HFF-Myc (cell line): ENCODE measurements at places on chromosomes 6 and 20.

DNA sequence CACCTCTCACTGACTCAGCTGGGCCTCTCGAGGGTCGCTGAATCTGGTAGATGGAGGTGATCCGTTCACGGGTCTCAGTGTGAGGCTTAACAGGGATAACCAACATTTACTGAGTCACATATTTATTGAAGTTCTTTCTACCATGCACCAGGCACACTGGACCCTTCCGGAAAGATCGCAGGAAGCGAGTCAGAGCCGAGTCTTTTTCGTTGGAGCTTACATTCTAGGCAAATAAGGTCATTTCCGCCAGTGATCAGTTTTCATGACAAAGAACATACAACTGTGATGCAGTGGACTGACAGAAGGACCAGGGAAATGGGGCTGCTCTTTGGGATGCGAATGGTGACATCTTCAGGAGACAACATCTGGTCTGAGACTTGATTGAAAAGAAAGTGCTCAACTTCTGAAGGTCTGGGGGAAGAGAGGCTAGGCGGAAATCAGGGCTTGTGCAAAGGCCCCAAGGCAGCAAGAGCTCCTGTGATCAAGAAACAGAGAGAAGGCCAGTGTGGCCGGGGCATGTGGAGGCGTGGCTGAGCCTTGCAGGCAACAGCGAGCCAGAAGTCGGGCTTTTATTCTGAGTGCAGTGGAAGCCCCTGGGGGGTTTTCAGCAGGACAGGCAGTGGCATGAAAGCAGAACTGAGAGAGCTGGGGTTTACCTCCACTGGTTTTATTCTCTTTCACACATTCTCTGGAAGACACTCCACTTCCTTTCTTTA lies 56.7 kb downstream of the APCDD1L start:
- no peak for DNase-seq

GRCh38 chr6:2615251-2615650 lies 135.5 kb downstream of the MYLK4 start:
- no peak for DNase-seq

- DNase-seq = no peak
Observed at GRCh38 chr20:16438100-16438499, 135.1 kb downstream of the KIF16B start.

GRCh38 chr6:145204301-145204700 lies 531.0 kb downstream of the EPM2A start:
- no peak for DNase-seq

DNA sequence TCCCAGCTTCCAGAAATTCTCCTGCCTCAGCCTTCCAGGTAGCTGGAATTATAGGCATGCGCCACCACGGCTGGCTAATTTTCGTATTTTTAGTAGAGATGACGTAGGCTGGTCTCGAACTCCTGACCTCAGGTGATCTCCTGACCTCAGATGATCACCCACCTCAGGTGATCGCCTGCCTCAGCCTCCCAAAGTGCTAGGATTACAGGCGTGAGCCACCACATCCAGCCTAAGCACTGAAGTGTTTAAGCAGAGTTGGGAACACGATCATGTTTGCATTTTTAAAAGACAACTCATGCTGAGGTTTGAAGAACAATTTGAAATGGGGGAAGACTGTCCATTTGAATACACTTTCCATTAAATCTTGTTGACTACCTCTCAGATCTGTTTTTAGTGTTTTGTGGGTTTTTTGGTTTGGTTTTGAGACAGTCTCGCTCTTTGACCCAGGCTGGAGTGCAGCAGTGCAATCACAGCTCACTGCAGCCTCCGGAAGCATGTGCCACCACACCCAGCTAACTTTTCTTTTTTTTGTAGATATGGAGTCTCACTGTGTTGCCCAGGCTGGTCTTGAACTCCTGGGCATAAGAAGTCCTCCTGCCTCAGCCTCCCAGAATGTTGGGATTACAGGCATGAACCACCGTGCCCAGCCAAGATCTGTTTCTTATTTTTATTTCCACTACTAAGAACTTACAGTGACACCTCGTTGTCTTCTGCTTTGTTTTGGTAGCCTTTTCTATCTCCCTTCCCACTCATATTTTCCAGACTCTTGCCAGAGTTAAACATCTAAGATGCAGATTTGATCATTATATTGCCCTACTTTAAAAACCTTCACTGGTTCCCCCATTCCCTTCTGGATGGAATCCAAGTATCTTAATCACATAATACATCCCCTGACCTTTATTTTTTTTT lies 5.5 kb downstream of the CASP8AP2 start:
- no peak for DNase-seq

GRCh38 chr6:139881236-139881635 lies 506.8 kb upstream of the CITED2 start:
- no peak for DNase-seq
